ENCODE measurements at places on chromosomes 7 and 10.

DNA sequence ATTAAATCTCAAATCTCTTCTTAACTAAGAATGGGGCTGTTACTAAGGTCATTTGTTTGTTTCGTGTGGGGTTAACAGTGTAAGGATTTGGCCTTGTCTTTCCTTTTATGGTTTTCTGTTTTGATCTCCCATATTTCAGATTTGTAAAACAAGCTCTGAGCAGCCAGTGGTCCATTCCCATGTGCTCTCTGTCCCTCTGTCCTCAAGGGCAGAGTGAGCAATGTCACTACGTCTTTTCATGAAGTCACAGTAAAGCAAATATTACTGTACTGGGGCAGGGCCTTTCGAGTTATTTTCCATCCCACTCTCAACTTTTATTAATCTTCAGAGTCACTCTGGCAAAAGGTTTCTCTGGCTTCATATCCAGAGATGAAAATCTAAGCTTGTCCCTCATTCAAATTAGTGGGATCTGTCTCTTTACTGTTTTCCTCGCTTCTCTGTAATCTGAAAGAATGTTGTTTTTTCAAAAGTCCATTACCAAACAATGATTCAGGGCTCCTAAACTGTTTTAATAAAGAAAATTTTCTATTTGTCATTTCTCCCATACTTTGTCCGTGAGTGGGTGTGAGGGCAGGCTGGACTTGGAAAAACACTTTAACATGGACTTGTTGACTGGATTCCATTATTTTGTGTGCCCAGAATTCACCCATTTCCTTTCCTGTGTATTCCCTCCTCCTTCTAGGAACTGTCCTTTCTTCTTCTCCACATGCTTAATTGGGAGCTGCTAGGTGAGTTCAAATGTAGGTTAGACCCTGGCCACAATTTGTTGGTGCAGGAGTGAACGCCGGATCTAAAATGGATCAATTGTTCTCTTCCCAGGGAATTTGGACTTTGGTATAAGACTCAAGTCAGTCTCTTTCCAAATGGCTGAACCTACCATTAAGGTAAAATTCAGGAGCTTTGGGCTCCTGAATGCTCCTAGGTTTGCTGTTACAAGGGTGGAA is 42.1 kb upstream of the NAMPT start:
- no peak for DNase-seq

DNA sequence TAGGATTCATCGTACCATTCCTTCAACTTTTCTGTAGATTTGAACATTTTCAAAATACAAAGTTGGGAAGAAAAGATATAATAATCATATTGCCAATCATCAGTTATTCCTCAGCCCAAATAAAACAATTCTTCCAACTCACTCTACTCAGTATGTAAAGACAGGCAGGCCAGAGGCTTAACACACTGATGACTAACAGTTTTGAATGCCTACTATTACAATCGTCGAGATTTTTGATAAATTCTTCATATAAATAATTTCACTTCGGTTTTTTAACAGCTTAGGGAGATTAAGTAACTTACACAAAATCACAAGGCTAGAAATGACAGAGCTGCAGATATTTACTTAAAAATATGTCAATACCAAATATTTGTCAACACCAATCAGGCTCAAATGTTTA is 17.6 kb downstream of the CYTH3 start:
- no peak for DNase-seq

GRCh38 chr7:68865351-68866199 is 732.7 kb upstream of the AUTS2 start:
- no peak for DNase-seq

GRCh38 chr10:26448706-26449435 is 10.7 kb downstream of the APBB1IP start:
- DNase-seq, result peak; percentile 88

- DNase-seq, result no peak
Observed at GRCh38 chr10:72904806-72905205, 11.3 kb downstream of the OIT3 start.

- DNase-seq, result no peak
Observed at GRCh38 chr7:115831371-115831770, 199.2 kb downstream of the TFEC start.
